ENCODE measurements at places on chromosomes 4 and X.

GRCh38 chrX:150873616-150874015, 24.9 kb downstream of the CD99L2 start:
- DNase-seq: no peak

- no peak for DNase-seq
Observed at GRCh38 chrX:49003696-49004095, 1.6 kb upstream of the GRIPAP1 start.

DNA sequence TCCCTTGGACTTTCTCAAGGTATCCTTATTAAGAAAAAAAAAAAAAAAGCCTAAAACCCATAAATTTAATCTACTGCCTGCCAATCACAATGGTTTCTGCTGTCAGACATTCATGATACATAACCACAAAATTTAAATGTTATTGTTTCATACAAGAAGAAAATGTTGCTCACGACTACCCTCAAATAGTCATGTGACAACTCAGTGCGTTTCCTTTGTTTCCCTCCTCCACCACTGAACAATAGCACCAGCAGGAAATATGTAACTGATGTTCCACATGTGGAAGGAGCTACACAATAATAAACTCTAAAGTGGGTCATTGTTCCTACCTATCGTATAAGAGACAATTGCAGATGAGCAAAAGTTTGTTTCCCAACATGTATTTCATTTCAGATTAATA, 244.1 kb upstream of the EDNRA start:
- DNase-seq: no peak

- DNase-seq: no peak
Observed at GRCh38 chr4:148653681-148654080, 211.5 kb upstream of the NR3C2 start.

DNA sequence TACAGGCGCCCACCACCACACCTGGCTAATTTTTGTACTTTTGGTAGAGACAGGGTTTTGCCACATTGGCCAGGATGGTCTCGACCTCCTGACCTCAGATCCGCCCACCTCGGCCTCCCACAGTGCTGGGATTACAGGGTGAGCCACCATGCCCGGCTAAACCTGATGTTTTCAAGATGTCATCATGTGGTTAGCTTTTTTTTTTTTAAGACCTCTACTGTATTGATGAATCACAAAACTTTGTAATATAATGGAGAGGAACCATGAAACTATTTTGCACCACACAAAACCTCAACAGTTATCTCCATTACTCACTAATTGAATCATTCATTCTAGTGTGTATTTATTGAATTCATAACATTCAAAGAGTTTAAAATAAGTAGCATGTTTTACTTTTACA, 94.7 kb upstream of the NEIL3 start:
- DNase-seq: no peak

DNA sequence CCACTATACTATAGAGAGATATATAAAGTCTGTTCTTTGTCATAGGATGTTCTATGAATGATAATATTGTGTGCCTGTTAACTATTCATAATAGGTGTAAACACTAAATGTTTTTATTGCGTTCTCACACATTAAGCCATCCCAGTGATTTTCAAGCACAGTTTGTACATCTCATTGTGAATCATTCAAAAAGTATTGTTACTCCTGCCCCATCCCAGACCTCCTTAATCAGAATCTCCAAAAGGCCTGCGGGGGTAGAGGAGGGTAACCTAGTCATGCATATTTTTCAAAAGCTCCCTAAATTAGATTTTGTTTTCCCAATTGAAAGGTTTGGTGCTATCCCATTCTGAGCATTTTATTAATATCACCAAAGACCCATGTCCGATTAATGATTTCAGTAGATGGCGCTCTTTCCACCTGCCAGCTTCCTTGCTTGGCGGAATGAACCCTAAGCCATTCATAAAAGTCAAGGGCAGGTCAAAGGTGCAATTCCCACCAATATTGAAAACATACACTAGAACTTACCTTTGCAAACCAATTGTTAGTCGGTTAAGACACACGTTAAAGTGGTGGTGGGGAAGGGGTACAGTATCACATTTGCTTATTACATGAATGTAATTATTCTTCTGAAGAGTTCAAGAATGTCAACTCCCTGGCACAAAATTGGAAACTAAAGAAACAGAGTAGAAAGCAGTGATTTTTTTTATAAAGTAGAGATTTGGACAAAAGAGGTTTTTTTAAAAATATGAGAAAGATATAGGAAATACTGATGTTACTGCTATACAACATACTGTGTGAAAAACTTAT, 5.8 kb upstream of the TET2 start:
- no peak for DNase-seq

DNA sequence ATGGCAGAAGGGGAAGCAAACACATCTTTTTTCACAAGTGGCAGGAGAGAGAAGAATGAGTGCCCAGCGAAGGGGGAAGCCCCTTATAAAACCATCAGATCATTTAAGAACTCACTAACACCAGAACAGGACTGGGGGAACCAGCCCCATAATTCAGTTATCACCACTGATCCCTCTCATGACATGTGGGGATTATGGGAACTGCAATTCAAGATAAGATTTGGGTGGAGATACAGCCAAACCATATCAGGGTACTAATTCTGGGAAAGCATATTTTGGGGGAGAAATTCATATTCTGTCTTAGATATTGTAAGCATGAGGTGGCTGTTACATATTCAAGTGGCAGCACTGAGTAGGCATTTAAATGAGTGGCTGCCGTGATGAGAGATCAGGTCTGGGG, 87.8 kb downstream of the RAPGEF2 start:
- DNase-seq: no peak

GRCh38 chrX:82591421-82591820, 916.7 kb upstream of the POU3F4 start:
- DNase-seq: no peak

DNA sequence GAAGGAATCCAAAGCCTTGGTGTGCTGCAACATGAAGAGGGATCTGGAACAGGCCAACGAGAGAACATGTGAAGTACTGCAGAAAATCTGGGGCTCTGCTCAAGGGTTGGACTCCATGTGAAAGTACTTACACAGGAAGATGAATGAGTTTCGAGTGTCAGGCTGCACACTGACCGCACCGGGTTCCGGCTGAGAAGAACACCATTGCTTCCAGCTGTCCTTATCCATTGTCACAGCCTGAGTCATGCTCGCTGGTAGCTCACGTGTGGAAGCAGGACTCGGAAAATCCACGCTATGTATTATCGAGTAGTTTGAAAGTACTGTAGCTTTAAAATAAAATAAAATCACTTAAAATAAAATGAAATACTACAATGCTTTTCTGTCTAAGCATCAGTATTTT, 50.4 kb upstream of the TBL1X start:
- DNase-seq: no peak

- DNase-seq: peak; percentile 0
Observed at GRCh38 chr4:10457255-10457801, at the start of gene ZNF518B. ZNF518B (minus strand) TSS chr4:10457426; CDS start chr4:10446328, 11,098 bp downstream.

DNA sequence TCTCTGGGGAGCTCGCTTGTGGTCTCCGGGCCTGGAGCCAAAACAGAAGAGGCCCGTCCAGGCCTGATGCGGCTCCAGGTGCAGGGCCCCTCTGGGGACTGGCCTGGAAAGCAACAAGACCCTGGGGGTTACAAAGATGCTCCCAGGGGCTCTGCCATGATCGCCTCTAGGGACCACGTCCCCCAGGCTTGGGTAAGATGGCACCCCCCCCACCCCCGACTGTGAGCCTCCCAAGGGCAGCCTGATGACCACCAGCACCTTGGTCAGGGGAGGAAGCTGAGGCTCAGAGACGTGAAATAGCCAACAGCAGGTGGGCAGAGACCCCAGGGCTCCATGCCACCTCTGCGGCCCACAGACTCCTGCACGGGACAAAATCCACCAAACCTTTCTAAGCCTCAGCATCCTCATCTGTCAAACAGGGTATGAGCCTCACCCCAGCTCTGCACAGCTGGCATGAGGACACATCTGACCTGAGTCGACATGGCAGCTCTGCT, 25.4 kb downstream of the C4orf50 start:
- DNase-seq: peak; percentile 77
